ENCODE measurements at places on chromosomes 6 and 20.

GRCh38 chr6:93391965-93392364 lies 27.4 kb downstream of the EPHA7 start:
- DNase-seq, result no peak

DNA sequence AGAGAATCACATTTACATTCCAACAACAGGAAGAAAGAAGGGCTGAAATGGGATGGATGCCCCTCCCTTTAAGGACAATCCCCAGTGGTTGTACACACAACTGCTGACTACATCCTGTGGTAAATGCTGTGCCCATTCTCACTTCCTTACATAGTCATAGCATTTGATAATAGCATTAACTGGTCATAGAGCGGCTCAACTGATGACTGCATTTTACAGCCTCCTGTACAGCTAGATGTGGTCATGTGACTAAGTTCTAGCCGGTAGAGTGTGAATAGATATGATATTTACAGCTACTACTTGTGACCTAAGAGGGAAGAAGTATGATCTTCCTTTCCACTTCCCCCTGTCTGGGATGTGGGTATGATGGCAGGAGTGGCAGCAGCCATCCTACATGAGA lies 24.7 kb downstream of the KCNK17 start:
- DNase-seq, result no peak

DNA sequence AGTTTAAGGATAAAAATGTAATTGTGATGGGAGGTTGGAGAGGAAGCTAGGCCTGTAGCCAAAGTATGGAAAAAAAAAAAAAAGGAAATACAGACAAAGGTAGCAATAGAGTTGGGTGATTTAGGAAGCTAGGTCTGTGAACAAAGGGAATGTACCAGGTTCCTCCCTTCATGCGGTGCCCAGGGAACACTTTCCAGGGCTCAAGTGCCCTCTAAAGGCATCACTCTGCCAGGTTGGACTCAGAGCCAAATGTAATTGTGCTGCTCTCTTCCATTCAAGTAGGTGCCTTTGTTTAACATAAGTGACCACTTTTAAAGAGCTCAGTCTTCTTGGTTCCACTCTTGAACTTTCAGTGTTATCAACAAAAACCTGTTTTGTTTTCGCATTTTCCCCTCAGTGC lies 159.7 kb upstream of the AHI1 start:
- DNase-seq, result no peak

DNA sequence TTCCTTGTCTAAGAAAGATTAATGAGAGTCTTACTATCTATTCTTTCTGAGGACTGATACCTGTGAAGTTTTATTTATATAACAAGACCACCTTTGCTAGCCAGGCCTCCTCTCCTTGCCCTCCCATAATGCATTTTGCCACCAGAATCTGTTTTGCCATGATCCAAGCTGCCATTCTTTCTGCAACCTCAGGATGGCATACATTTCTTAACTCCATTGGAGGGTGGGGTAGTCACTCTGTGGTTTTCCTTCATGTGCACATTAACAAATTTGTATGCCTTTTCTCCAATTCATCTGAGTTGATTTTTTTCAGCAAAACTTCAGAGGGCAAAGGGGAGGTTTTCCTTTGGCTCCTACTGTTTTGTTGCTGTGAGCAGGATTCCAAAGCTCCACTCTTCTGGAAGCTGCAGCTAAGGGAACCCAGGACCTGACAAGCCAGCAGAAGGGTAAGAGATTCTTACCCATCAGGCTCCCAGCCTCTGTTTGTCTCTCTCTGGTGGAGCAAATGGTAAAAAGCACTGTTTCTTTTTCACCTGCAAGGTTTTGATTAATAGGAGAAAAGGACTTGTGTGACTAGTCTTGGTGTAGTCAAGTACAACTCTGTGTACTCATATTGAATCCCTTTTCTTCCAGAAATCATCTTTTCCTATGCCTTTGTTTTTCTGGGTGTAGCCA lies 26.2 kb upstream of the ENPP4 start:
- no peak for DNase-seq

DNA sequence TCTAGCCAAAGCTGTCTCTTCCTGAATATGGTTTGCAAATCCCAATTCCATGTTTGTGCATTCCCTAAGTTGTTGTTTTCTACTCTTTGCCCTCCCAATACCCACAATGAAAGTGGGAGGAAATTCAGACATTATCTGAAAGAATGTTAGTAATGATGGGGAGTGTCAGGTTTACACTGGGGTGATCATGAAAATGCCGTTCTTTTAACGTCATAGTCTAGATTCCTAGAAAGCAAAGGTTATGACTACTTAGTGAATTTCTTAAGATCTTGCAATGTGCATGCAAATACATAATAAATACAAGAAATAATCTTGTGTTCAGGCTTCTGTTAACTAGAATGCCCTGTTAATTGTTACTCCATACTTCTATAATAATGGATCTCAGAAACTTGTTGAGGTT lies 101.0 kb downstream of the LCA5 start:
- DNase-seq, result no peak

GRCh38 chr20:64256282-64256935 lies 861 bp downstream of the PCMTD2 start:
- DNase-seq, result no peak

- DNase-seq, result no peak
These were observed 492.5 kb upstream of the MANEA start for GRCh38 chr6:95084867-95085266.

GRCh38 chr20:34437330-34437986 lies 74.4 kb downstream of the ITCH start:
- no peak for DNase-seq

DNA sequence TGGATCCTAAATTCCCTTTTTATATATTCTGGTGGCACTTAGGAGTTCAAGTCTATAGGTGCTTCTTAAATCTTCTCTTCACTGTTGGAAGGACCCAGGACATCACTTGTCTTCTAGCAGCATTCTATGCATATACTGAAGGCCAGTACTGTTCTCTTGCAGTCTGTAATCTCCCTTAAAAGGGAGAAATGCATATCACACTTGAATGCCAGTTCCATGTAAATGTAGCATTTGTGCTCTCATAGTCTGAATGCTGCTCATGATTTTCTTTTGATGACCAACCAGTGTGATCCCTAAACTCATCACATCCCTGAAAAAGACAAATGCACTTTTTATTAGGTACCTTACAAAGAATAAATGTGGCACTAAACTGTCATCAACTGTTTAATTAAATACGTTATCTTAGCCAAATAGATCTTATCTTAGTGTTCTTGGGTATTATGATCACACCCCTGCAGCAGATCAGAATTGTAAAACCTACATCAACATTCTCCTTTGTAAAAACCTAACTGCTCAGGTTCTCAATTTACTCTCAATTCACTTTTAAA lies 176.1 kb downstream of the EPHA7 start:
- no peak for DNase-seq

DNA sequence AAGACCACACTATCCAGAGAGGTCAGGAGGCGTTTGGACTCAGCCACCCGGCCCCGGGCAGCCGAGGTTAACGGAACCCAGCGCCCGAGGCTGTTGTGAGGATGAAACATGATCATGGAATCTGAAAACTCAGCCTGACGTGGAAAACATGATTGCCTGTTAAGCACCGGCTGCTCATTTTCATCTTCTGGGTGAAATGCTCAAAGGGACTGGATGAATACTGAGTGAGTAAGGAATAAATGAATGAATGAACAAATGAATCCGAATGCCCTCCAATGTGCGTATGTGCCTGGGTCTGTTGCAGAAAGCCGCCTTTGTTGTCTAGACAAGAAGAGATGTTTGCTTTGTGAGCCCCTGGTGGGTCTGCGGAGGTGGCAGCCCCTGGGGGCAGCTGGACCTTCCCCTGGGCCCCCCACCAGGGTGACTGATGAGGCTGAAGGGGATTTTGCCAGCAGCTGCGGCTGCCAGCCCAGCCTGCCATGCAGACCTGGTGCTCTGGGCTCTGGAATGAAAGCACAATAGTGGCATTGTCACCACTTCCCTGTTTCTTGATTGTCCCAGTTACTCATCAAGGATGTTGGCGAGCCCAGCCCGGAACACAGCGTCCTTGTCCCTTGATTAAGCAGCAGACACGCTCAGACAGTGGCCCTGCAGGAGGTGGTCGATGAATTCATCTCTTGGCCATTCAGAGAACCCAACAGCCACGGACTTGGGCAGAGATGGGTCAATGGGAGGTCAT lies 211.1 kb downstream of the ANKRD60 start:
- no peak for DNase-seq

- no peak for DNase-seq
These were observed 30.1 kb downstream of the SNPH start for GRCh38 chr20:1296117-1296610.

DNA sequence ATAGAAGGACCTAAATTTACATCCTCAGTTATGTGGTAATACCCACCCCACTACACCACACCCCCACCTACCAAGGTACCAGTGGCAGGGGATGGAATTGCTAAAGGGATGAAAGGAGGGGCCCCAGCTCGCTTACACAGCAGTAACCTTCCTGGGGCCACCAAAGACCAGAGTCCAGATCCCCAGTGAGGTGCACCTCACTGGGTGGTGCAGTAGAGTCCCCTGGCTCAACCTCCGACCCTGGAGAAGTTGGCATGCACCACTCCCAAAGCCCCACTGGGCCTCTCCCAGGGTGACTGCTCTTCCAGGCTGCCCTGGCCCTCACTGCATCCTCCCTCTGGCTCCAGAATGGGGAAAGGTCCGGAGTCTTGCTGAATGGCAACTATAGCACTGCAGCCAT lies 816 bp downstream of the UNC5CL start:
- no peak for DNase-seq

- no peak for DNase-seq
These were observed 113.2 kb downstream of the CARMIL1 start for GRCh38 chr6:25392372-25392771.

DNA sequence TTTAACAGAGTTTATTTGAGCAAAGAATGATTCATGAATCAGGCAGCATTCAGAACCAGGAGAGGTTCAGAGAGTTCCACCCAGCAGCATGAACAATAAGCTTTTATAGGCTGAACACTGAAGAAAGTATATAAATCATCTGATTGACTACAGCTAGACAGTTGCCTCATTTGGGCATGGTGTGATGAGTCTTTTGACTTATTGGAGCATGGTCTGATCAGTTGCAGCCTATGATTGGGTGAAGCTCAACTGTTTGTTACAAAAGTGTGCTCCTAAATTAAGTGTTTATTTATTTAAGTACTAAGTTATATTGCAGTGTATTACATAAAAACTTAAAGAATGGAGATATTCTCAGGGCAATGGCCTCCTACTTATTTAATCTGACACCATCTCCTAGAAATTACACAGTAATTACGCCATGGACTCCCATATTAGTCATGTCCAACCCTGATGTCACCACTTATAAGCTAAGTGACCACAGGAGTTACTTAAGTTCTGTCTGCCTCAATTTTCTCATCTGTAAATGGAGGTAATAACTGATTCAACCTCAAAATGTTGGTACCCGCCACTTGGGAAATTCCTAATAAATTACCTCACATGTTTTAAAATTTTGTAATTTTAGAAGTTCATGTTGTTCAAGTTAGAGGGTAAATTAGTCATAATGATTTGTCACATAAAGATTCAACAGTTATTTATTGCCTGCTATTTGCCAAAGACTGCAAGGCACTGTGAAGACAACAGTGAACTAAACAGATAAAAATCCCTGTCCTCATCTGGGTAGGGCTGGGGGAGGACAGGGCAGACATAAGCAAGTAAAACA lies 15.2 kb upstream of the ROS1 start:
- DNase-seq, result no peak

- no peak for DNase-seq
These were observed at the start of gene PLAGL1 for GRCh38 chr6:144008120-144008811. PLAGL1 (minus strand) TSS chr6:144008259; CDS start chr6:143948136, 60,123 bp downstream.

DNA sequence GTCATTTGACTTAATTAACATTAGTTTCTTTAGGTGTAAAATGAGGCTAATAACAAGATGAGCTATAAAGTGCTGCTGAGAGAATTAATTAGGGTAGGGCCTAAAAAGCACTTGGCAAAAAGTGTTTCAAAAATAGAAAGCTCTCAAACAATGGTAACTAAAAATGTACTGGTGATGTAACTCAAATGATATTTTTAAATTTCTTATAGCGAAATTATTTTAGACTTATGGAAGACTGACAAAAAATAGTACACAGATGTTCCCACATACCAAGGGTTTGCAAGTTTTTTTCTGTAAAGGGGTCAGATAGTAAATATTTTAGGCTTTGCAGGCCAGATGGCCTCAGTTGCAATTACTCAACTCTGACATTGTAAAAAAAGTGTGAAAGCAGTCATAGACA lies 190.7 kb upstream of the UFL1 start:
- no peak for DNase-seq

- DNase-seq, result no peak
These were observed 73.5 kb downstream of the ECT2L start for GRCh38 chr6:138869398-138869797.

DNA sequence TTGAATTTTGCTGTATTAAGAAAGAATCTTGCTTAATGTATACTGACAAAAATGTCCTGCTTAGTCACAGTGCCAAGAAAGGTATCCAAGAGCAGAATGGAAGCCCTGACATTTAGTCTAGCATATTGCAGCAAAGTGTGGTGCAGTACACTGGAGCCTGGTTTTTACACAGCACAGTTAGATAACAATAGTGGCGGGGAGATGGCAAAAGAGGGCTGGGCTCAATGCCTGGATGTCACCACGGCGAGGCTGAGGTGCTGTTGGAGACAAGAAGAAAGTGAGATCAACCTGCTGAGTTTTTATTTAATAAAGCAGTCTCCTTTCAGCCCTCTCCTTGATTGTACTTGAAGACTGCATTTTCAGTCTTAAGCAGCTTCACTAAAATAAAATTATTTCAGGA lies 426.0 kb downstream of the LMBRD1 start:
- no peak for DNase-seq

- DNase-seq, result no peak
These were observed 2.2 kb upstream of the STXBP5 start for GRCh38 chr6:147201885-147202515.

GRCh38 chr6:159126590-159126989 lies 42.6 kb upstream of the FNDC1 start:
- no peak for DNase-seq

DNA sequence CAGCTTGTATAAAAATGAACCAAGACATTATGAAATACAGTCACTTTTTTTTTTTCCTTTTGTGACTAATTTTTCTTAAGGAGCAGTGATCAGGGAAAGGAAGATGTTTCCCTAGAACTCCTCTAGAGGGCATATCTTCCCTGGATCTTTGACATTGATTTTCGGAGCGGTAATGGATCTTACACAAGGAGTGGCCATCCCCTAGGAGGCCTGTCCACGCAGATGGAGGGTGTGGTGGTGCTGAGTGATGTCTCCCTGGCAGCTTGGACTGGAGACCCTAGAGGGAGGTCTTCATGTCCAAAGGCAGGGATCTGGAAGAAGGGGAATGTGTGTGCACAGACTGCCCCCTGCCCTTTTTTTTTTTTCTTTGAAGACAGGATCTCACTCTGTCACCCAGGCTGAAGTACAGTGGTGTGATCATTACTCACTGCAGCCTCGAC lies 7.0 kb upstream of the KIFC1 start:
- no peak for DNase-seq

DNA sequence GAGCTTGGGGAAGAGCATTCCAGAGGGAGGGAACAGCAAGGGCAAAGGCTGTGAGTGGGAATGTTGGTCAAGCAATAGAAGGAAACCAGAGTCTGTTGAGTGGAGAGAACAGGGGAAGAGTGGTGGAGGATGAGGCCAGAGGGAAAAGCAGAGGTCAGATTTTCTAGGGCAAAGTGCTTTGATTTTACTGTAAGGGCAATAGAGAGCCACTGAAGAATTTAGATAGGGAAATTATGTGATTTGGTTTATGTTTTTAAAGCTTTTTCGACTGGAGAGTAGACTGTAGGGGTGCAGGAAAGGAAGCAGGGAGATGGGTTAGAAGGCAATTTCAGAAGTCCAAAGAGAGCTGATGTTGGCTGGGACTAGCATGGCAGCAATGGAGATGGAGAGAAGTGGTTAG lies 4.4 kb downstream of the L3MBTL1 start:
- no peak for DNase-seq

GRCh38 chr6:5115168-5115567 lies 30.0 kb downstream of the PPP1R3G start:
- no peak for DNase-seq
